ENCODE measurements at places on chromosomes 6 and 20.

DNA sequence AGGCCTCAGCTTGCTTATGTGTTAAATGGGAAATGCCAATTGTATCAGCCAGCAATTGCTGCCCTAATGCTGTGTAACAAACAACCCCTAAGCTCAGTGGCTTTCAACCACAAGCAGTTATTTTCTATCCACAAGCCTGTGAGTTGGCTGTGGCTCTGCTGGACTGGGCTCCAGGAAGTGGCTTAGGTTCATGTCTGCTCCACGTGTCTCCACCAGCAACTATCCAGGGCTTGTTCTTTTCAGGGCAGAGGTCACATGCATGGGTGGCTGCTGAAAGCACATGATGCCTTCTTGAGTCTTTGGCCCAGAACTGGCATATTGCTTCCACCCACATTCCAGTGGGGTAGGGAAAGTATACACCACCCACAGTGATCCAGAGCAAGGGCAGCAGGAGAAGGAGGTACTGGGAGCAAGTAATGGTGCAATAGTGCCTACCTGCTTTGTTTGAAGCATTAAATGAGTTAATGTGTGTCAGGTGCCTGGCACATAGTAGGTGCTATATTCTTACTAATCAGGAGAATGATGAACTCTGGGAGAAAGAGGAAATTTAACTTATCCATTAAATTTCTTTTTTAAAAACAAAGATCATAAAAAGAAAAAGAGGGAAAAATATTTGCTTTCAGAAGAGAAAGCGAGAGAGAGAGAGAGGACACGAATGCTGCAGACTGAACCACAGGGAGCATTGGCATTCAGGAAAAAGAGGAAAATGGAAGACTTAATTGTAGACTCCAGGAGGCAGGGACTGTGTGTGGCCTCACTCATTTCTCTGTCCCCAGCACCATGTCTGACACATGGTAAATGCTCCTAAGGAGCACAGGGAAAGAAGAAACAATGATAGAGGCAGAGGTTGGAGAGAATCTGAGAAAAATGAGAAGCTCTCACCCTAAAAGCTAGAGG is 25.2 kb upstream of the RNF24 start:
- no peak for DNase-seq

DNA sequence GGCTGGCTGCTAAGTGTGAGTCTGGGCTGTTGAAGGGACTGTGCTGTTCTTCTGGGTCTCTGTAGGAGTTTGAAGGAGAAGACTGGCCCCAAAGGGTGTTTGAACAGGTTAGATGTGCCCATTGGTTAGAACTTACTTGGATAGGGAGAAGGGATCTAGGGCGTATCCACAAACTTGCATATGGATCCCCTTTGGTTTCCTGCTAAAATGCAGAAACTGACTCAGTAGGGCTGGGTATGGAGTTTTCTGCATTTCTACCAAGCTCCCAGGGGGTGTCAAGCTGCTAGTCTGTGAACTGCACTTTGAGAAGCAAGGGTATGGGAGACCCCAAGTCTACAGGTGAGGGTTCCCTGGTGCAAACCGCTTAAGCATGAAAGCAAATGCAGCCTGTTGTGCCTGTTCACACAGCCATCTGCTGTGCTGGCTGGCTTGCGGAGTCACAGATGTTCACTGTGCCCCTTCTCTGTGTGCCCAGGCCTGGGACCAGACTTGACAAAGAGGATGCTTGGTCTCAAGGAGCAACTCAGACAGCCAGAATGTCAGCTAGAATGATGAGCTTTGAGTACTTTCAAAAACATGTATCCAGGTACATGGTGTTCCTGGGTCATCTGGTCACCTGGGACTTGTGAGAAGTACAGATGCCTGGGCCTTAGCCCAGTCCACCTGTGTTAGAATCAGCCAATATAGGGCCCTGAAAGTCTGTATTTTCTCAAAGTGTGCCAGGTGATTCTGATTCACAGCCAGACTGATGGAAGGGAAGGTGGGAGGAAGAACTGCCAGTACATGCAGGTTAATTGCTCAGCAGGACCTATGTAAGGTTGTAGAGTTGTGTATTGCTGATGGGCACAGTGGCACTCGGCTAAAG is 7.4 kb downstream of the PPP1R16B start:
- DNase-seq, result no peak

- DNase-seq, result no peak
Observed at GRCh38 chr20:44858606-44859360, 26.7 kb upstream of the YWHAB start.

- no peak for DNase-seq
Observed at GRCh38 chr6:45254253-45254652, 73.9 kb upstream of the RUNX2 start.

DNA sequence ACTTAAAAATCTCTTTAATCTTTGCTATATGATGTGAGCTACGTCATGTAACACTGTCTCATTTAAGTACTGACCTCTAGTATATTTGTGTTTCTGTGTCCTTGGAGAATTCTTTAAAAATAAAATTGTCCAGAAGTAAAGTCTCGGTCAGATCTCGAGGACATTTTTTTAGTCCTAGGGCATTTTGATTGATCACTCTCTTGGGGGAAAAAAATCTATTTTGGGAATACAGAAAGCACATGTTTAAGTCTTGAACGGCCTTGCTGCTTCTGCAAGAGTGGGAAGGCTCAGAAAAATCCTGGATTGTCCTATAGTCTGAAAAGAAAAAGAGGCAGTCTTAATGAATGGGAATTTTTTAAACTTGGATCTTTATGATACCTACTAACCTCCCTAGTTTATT is 234.3 kb downstream of the UTRN start:
- no peak for DNase-seq

GRCh38 chr6:151289399-151290007 is 49.7 kb downstream of the AKAP12 start:
- no peak for DNase-seq

- no peak for DNase-seq
Observed at GRCh38 chr20:62827311-62828038, 10.6 kb downstream of the COL9A3 start.

DNA sequence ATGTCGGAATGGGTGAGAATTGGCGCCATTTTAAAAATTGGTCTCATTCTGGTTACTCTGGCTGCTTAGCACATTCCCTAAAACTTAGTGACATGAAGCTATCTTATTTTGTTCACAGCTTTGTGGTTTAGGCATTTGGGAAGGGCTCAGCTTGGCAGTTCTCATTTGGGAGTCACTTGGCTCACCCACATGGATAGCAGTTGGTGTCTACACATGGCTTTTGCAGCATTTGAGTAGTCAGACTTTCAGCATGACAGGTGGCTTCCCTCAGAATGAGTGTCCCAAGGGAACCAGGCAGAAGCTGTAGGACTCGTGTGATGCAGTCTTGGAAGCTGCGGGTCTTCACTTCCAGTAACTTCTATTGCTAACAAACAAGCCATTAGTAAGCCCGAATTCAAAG is 64.6 kb downstream of the UST start:
- DNase-seq, result no peak

DNA sequence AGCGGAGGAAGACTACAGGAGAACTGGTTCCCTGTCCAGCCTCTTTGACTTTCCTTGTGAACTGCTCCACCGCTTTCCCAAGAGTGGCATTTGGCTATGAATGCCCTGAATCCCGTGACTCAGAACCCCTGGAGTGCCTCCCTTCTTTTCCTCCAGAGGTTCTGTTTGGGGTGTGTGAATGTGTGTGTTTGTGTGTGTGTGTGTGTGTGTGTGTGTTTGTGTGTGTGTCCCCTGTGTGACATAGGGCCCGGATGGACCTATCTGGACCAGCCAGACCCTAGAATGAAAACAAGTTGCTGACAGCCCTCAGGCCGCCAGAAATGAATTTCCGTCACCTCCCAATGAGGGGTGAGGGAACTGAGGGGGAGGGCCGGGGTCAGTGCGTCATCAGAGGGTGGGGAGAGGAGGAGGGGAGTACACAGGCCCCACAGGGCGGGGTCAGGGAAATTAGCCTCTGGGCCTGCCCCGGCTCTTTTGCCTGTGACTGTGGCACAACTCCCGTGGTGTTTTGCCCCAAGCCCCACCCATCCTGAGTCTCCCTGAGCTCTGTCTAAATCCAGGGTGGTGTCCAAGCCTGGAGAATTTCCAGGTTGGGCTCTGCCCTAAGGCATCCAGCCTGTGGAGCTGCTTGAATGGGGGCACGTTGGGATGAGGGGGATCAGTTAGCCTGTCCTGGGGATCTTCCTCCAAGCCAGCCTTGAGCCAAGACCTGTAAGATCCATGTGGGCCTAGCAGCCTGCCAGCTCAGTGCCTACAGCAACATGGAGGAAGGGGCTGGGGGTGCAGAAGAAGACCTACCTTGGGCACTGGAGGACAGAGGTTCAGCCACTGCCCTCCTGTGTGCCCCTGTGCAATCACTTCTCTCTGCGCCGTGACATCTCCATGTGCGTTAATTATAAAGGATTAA is 15.2 kb upstream of the MRPS18A start:
- peak; percentile 61 for DNase-seq

DNA sequence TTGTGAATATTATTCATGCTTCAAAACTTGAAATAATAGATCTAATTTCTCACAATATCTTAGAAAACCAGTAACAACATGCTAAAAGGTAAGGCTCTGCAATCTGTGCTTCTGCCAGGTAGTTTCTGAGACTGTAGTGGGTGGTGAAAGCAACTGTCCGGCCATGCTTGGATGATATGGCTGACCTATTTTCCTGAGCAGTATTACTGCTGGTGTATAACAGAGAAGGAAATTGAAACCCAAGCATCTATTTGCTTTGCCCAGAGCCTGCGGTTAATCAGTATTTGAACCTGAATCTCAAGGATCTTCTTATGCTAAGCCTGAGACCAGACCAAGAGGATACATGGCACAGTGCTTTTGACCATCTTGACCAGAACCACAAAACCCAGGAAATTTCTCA is 563.8 kb downstream of the COL12A1 start:
- DNase-seq, result no peak

DNA sequence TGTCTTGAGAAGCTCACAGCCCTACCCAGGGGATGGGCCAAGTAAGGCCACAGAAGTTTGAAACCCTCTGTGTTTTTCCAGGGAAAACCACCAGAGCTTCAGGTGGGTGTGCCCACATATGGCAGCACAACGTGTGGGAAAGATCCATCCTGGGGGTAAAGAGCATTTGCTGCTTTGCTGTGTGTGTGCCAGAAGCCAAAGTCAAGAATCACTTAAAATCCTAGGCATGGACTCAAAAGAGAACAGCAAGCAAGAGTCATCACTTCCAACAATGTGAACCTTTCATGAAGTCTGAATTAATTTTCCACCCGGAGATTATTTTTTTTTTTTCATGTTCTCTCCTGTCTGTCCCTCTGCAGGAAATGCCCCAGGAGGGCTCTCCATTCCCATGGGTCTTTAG is 308.2 kb upstream of the SGK1 start:
- no peak for DNase-seq

- peak; percentile 3 for DNase-seq
Observed at GRCh38 chr6:112846681-112847080, 499.6 kb downstream of the RFPL4B start.

DNA sequence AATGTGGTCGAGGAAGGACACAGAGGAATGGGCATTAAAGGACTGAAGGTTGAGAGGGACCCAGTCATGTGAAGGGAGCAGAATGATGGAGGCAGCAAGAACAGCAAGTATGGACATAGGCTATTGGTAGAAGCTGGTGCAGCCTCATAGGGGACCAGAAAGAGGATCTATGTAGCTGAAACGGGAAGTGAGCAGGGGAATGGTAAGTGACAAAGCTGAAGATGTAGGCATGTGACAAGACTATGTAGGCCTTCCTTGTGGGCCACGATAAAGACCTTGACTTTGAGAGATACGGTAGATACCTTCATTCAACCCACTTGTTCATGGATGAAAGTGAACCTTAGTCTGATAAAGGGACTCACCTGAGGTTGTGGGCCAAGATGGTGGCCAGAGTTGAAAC is 3.5 kb downstream of the CTNNBL1 start:
- no peak for DNase-seq

DNA sequence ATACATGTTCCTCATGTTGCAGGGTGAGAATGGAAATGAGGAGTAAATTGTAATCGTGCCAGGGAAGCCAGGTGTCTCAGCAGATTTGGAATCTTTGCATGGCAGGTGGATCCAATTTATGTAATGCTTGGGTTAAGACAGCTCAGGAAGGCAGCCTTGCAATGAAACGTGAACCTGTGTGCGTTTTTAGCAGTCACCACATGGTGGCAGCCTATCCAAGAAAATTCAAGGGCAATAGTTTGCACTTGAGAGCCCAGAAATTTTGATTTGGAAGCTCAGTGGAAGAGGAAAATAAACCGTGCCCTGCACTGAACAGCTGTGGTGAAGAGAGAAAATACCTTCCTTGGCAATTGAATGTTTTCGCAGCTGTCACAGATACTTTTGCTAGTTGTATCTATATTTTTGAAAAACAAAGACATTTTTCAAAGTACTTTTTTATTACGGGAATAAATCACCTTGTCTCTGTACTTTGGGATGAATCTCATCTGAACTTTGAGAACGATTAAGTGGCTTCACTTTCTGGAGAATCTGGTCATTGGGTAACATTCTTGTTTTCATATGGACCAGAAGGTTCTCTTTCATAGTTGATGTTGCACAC is 26.5 kb downstream of the MTHFD1L start:
- peak; percentile 72 for DNase-seq

- DNase-seq, result no peak
Observed at GRCh38 chr6:108989700-108990099, 104.9 kb downstream of the SESN1 start.

DNA sequence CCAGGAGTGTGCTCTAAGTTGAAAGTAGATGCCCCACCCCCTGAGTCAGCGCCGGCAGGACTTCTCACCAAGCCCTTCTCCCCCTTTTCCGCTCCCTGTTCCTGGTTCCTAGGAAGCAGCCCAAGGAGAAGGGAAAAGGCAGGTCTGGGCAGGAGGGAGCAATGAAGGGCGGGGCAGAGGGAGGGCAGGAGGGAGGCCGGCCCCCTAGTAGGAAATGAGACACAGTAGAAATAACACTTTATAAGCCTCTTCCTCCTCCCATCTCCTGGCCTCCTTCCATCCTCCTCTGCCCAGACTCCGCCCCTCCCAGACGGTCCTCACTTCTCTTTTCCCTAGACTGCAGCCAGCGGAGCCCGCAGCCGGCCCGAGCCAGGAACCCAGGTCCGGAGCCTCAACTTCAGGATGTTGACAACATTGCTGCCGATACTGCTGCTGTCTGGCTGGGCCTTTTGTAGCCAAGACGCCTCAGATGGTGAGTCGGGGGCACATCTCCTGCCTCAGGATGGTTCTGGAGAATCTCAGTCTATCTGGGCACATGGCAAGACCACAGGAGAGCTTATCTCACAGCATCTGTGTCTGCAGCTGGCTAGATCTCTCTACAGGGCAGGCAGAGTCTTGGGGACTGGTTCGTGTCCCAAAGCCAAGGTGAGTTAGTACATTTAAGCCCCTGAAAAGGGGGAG is at the start of gene PROCR:
TSS of gene PROCR (plus strand) at position 320 of the 681 bp plus-strand sequence. CDS start at position 403, 83 bp downstream.
- peak; percentile 74 for DNase-seq

DNA sequence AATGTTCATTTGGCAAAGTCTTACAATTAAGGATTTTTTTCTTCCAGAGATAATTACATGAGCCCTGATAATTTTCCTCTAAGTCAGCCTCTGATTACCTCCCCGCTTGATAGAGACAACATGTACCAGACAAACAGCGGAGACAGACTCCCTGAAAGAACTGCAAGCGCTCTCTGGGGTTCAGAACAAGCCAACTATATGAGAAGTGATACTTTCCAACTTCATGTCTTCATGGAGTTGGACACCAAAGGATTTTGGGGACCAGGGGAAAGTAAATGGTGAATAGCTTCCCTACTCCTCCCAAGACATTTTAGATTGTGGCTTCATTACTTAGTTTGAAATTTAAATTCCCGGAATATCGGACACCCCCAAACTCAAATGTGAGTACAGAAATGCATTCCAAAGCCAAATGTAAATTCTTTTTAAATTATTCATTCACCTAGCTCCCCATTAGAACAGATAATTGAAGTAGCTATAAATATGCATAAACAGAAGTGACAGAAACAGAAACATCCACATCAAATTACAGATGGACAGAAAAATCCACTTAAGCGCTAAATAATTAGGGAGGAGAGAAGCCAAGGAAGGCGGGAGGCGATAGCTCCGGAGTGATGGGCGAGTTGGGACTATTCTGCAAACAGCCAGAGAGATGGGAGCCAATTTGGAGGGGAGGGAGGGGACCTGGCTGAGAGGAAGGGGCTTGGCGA is 129.7 kb upstream of the AKAP12 start:
- DNase-seq, result no peak
